ENCODE measurements at places on chromosomes 6 and 20.

- DNase-seq: no peak
Observed at GRCh38 chr6:299104-299980, 7.1 kb downstream of the DUSP22 start.

DNA sequence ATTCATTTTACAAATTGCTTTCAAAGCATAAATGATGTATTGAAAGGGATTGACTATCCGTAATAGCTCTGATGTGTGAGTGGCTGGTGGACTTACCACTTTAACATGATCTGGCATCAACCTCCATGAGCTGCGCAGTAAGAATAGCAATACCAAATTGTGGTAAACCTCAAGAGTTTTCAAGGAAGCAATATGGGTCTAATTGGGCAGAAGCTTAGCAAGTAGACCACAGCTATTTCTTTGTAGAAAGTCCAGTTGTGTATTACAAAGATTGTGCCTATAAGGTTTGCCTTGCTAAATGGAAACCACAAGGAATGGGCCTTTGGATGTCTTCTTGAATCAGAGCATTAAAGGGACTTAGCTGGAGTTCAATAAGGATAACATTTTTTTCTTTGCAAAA lies 736.6 kb downstream of the KIF16B start:
- no peak for DNase-seq

GRCh38 chr6:29584821-29585220 lies at the start of gene OR2H2:
TSS of gene OR2H2 (plus strand) at chr6:29585121. CDS start at chr6:29587945, 2,824 bp downstream.
- DNase-seq: no peak

- peak; percentile 43 for DNase-seq
Observed at GRCh38 chr6:47631269-47631772, 67.1 kb upstream of the ADGRF4 start.

DNA sequence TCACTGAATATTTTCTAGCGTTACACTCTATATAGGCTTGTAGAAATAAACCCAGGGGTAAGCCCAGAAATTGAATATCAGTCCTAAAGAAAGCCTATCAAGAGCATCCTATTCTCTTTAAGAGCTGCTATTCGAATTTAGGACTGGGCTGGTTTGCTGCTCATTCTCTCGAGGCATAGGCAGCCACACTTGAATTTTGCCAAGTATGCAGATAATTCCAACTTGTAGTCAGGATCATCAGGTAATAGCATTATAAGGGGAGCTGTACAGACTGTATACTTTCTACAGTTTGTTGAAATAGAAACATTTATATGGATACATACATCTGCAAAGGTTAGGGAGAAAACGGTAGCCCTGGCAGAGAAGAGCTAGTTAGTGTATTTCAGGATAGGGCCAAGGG lies 2.1 kb upstream of the ZBTB2 start:
- DNase-seq: no peak

DNA sequence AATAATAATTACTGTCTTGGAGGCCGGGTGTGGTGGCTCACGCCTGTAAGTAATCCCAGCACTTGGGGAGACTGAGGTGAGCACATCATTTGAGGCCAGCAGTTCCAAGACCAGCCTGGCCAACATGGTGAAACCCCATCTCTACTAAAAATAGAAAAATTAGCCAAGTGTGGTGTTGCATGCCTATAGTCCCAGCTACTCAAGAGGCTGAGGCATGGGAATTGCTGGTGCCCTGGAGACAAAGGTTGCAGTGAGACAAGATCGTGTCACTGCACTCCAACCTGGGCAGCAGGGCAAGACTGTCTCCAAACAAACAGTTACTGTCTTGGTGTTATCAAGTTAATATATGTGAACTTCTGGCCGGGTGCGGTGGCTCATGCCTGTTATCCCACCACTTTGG lies 4.9 kb downstream of the RRP36 start:
- no peak for DNase-seq

DNA sequence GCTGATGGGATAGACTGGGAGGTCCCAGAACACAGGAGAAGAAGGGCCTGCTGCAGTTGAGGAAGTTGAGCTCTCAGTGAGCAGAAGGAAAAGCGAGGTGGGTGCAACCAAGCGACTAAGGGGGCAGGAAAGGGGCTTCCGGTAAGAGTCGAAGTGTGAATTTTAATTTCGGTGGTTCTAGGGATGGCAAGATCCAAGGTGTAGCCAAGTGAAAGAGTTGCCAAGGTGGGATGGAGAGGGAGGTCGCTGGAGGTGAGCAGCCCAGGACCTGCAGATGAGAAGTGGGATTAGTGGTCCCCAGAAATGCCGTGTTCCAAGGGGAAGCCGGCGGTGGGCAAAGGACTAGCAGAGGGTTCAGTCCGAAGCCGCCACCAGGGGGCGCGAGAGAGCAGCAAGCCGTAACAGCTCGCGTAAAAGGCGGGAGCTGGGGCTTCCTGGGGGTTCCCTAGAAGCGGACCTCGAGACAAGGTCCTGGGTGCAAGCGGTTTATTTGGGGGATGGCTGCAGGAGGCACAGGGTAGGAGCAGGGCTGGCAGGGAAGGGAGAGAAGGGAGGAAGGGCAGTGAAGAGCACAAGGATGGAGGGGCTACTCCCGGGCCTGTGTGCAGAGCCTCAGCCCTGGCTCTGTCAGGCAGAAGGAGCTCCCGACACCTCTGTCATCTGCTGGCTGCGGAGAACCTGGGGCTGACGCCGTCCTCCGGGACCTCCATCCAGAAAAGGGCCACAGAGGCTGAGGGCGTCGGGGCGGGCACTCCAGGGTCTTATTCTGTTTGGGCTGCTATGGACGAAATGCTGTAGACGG lies 103.6 kb downstream of the PAX1 start:
- peak; percentile 13 for DNase-seq

DNA sequence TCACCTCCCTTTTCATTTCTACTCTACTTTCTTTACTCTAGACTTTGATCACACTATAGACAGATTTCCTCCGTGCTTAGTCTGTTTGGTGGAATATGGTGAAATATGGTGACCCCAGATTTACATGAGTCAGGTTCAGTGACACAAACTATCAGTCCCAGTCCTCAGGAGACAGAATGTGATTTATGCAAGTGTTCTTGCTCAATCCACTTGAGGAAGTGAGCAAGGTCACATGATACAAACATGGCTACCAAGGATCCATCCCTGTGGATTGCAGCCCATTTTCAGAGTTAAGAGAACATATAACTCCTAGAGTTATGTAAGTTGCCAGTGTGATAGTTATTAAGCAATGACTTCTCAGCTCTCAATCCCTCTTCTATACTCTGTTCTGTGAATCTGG lies 23.7 kb upstream of the TSHZ2 start:
- no peak for DNase-seq

DNA sequence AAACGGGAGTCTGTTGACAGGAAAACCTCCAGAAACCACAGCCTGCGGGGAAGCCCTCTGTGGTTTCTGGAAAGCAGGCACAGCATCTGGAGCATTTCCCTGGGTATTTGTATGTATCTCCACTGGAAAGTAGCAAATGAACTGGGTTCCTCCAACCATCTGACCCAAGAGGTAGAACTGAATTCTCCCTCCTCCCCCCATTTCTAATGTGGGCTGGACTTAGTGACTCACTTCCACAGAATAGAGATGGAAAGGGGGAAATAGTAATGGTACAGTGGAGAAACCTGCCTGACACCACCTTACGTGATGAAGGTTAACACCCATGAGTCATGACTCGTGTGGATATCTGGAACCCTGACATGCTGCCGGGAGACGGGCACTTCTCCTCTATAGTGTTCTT lies 51.9 kb upstream of the XRN2 start:
- no peak for DNase-seq

DNA sequence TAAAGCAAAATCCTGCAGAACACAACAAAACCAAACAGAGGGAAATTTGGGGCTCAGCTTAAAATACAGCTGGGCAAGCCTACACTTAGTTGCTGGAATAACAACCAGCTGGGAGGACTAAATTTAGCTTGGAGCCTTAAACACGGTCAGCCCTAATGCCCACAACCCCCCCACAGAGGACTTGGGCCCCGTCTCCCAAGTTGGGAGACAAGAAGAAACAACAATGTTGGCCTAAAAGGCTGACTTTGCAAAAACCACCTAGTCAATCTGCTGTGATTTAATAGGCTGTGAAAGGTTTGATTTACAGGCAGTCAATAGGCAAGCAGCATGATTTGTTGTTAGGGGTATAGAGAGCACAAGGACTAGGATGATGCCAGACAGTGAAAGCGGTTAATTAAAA lies 40.3 kb upstream of the ARMC2 start:
- DNase-seq: no peak

DNA sequence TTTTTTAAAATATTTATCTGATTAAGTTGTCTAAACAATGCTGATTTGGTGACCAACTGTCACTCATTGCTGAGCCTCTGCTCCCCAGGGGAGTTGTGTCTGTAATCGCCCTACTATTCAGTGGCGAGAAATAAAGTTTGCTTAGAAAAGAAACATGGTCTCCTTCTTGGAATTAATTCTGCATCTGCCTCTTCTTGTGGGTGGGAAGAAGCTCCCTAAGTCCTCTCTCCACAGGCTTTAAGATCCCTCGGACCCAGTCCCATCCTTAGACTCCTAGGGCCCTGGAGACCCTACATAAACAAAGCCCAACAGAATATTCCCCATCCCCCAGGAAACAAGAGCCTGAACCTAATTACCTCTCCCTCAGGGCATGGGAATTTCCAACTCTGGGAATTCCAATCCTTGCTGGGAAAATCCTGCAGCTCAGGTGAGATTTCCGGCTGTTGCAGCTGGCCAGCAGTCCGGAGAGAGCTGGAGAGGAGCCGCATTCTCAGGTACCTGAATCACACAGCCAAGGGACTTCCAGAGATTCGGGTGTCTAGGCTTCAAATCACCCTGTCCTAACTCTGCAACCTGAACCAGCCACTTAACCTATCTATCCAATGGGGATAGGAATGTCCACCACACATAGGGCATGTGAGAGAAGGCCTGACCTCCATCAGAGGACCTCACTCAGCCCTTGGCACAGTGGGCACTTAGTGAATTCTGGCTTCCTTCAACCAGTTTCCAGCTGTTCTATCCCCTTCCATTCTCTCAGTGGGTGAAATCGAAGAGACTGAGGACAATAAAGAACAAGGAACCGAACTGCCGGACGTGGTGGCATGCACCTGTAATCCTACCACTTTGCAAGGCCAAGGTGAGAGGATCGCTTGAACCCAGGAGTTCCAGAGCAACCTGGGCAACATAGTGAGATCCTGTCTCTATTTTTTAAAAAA lies 3.1 kb downstream of the TNF start:
- no peak for DNase-seq

GRCh38 chr6:133191323-133191722 lies 49.8 kb upstream of the EYA4 start:
- DNase-seq: no peak

GRCh38 chr6:37628611-37629320 lies 68.9 kb downstream of the MDGA1 start:
- no peak for DNase-seq

DNA sequence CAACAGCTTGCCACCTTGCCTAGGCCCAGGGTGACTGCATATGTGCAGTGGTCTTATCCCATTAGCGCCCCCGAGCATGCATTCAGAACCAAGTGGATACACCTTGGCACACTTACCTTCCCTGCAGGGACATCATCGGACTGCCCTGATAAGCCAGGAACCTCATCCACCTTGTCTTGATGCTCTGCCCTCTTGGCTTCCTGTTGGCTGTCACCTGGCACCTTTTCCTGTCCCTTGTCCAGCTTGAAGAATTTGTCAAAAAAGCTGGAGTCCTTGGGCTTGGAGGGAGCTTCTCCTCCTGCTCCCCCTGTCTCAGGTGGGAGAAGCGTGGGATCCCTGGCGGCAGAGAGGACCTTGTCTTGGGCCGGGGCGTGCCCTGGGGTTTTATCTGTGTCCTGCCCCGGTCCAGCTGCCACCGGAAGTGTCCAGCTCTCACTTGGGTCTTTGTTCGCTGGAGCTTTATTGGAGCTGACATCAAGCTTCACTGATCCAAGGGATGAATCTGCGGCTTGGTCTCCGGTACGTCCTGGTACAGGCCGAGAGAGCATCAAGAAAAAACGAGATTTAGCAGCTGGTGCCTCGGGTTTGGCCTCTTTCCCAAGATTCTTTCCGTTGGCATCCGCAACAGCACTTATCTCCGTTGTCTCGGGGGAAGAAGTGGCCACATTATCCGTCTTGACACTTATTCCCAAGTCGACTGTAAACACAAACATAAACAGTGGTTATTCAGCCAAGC lies 42.0 kb downstream of the BCAS1 start:
- DNase-seq: no peak

- peak; percentile 43 for DNase-seq
Observed at GRCh38 chr20:44217342-44218092, 6.9 kb upstream of the OSER1 start.

- DNase-seq: no peak
Observed at GRCh38 chr6:10722570-10722819, 375 bp upstream of the TMEM14C start.

DNA sequence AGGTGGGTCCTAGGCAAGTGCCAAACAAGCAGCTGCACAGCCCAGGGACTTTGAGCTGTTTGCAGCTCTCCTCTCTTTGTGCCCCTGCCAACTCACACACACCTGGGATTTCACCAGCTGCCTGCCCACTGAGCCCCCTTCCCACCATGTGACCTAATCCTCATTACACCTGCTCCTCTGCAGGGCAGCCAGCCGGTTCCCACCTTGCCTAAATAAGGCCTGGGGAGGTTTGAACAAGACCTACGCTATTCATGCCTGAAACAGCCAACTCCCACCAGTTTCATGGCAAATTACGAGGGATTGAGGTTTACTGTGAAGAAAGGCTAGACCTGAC lies 92.6 kb upstream of the SOX4 start:
- no peak for DNase-seq

GRCh38 chr6:64497634-64498033 lies 862.0 kb downstream of the PHF3 start:
- no peak for DNase-seq

DNA sequence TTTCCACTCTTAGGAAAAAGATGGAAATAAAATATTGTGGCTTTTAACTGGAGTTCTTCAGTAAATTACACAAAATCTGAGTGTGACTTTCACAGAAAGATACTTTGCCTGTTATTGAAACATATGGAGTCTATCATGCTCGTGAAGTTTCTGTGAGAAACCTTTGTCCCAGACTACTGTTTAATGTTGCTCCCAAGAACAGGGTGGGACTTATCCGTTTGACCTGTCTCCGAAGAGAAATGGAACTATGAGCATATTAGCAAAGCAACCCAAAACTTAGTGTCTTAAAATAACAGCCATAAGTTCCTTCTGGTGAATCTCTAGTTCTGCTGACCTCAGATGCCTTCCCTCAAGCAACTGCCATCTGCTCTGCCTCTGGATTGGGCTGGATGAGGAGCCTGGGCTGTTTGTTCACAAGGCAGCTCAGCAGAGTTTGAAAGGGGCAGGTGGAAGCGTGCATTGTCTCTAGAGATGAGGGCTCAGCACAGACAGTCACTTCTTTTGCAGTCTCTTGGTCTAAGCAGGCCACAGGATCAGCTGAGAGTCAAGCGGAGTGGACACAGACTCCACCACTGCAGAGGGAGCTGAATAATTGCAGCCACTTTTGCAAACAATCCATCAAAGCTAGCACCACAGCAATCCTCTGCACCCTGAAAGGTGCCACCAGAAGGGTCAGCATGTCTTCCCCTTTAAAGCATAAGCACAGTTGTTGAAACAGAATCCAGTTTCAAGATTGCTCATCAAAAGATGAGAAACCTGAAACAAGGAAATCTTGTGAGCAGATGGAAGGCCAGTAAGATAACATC lies 52.8 kb downstream of the MYB start:
- DNase-seq: no peak

Measured in T-helper 2 cell (primary cell).